ENCODE measurements at places on chromosomes 1 and 21.
A peak's percentile ranks its signal among the peaks of the same experiment; 100 is the strongest.

GRCh38 chr1:117127795-117128194, 6.2 kb upstream of the TRIM45 start:
- DNase-seq, result no peak

DNA sequence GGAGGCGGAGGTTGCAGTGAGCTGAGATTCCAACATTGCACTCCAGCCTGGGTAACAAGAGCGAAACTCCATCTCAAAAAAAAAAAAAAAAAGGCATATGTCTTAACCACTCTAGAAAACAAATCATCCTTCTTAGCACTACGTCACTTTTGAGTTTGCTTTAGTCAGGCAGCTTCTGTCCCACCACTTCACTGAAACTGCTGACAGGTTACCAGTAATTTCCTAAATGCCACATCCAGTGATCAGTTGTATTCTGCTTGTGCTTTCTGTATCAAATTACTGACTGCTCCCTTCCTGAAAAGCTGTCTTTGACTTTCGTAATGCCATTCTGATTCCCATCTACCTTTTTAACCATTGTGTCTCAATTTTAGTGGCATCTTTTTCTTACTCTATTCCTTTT, 21.7 kb downstream of the RCOR3 start:
- no peak for DNase-seq

- DNase-seq, result no peak
These were observed 182.7 kb downstream of the HMCN1 start for GRCh38 chr1:185916861-185917260.

DNA sequence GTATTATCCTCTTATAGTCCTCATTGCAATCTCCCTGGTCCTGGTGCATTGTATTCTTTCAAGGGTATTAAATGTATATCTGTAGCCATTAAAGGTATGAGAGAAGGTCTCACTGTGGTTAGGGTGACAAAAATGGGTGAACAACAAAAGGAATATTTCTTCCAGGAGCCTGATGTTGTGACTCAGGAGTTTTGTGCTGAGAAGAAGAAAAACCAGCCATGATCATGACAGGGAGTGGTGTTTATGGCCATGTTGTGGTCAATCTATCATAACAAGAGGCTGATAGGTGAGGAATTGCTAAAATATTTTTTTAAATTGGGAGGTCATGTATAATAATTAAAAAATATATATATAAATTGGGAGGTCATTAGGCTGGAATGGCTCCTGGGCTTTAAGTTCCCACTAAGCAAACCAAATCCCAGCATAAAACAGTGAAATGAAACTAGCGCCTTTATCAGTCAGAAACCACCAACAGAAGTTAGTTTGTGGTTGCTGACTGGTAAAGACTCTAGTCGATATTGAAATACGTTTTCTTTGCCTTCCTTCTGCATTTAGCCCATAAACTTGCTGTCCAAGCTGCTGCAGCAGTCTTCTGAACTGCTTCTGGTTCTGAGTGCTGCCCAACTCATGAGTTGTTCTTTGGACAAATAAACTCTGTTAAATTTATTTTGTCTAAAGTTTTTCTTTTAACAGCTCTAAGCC, 60.3 kb downstream of the TBX19 start:
- DNase-seq, result no peak

- DNase-seq, result no peak
These were observed 169.2 kb upstream of the SGIP1 start for GRCh38 chr1:66364578-66365391.

GRCh38 chr1:212554401-212554800, 54.2 kb upstream of the ATF3 start:
- no peak for DNase-seq

GRCh38 chr1:207811920-207812720, 60.3 kb downstream of the CD46 start:
- DNase-seq, result peak; percentile 70

DNA sequence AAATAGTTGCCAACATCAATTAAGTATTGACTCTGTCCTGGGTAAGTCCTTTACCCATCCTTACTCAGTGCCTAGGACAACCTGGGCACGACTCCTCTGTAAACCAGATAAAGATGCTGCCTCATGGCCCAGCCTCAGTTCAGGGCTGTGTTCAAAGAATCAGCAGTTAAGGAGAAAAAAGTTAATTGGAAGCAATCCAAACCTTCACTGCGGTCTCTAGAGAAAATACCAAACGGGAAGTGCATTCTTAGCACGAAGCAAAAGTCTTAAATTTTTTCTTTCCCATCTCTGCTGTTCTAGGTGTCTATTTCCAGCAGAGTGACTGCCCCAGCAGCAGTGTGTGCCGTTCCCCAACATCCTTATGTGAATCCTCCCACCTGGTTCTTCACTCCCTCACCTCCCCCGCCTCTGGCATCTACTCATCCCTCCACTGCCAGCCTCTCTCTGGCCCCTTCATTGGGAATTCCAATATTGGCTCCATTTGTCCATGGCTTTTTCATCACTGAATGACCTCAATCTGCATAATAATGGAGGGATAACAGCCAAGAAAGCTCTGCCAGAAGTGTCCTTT, 23.2 kb downstream of the KANK4 start:
- DNase-seq, result no peak

- no peak for DNase-seq
These were observed 9.4 kb downstream of the RUSC1 start for GRCh38 chr1:155329980-155330598.

DNA sequence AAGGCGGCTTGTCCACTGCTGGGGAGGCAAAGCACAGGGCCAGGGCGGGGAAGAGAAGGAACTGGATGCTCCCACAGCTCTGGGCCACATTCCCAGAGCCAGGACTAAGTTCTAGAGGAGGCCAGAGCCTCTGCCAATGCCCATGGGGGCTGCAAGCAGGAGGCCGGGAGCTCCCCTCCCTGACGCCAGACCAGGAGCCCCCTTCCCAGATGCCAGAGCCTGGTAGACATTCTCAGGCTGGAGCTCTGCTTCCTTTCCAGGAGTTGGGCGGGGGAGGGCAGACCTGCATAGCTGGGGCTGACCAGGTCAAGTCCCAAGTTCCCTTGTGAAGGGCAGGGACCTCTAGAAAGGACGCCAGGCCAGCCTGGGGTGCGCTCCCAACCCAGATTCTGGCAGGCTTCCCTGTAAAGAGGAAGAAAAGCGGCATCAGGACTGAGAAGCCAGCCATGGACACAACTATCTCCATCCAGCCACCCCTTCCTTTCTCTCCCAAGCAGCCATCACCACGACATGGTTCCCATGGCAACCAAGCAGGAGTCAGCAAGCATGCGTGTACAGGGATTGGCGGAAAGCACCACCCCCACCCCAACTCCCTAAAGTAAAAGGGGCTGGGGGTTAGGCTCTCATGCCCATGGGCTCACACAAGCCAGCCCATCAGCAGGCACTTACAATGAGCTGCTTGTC, 13.4 kb downstream of the KIF21B start:
- DNase-seq, result no peak

DNA sequence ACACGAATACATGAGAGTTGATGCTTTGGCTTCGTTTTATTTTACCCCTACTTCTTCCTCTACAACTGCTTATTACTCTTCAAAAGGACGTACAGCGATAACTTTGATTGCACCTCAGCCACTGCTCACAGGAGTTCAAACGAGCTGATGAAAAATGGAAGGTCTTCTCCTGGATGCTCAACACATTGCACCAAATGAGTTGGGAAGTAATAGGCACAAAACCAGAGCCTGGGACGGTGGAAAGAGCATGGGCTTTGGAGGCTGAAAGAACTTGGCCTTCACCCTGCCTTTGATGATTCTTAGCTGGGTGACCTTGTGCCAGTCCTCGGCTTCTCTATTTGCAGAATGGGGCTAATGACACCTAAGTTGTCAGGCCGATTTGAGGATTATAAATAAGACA, 4.8 kb downstream of the CD53 start:
- DNase-seq, result no peak

DNA sequence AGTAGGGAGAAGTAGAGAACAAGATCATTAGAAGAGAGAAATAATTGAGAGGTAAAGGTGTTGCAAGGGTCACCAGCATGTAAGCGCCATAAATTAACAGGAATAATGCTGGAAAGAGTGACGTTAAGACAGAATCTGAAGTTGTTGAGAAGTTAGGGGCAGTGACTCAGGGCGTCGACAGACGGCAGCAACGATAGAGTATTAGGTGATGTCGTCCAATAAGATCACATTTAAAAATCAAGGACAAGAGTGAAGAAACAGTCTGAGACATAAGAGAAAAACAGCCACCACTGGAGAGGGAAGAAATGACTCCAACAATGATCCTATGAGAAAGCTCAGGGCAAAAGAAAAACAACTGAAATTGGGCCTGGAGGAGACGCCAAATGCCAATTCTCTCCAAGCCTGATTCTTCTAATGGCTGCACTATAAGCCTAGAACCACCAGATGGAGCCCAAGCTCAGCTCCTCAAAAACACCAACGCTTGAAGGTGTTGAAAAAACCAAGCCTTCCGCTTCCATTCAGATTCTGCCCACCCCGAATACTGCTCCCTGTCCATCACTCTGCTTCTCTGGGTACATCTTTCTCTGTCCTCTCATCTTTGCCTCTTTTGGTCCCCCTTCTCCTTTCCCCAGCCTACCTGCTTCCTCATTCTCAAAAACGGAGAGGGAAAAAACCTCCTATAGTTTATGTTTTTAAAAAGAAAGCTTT, 70.0 kb downstream of the LUZP1 start:
- no peak for DNase-seq

DNA sequence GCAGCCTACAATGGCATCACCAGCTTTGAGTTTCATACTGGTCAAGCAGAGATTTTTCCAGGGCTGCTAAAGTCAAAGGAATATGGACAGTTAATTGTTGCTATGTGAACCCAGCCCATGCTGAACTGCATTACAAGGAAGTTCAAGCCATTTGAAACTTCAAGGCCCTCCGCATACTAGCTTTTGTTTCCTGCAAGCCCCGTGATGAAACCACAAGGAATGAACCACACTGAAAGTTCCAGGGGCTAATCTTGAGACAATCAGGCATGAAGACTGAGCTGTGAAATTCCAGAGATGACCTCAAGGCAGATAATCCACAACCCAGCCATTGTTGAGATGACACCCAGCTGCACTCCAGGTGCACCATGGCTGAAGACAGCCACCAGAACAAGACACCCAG, 180.8 kb downstream of the C1orf21 start:
- DNase-seq, result no peak

GRCh38 chr1:56301791-56302190, 277.6 kb downstream of the PLPP3 start:
- DNase-seq, result no peak

DNA sequence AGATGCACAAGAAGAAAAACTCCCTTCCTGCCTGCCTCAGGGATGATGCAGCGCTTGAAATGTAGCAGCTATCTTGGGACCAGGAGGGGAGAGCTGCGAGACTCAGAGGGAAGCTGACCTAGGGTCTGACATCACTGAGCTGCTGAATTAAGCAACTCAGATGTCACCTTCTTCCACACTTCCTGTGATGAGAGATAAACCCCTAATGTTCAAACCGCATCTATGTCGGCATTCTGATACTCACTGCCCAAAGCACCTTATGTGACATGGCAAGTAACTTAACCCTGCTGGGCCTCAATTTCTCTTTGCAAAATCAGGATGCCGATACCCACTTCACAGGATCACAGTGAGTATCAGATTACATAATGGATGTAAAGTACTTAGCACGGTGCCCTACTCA, 9.1 kb upstream of the AK2 start:
- DNase-seq, result no peak

- no peak for DNase-seq
These were observed 306.3 kb upstream of the DUSP10 start for GRCh38 chr1:222048094-222048595.

DNA sequence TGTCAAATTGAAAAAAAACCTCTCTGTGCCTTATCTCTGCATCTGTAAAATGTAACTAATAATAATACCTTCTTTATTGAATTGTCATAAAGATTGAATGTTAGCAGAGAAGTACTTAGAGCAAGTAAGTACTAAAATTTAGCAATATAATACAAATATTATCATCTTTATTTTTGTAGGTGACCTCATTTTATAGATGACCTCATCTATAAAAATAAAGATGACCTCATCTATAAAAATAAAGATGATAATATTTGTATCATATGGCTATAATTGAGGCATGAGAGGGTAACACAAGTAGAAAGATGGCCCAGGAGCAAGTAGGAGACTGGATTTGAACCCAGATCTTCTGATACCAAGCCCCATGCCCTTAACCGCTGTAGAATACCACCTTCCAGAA, 193.2 kb upstream of the FOXD3 start:
- no peak for DNase-seq

DNA sequence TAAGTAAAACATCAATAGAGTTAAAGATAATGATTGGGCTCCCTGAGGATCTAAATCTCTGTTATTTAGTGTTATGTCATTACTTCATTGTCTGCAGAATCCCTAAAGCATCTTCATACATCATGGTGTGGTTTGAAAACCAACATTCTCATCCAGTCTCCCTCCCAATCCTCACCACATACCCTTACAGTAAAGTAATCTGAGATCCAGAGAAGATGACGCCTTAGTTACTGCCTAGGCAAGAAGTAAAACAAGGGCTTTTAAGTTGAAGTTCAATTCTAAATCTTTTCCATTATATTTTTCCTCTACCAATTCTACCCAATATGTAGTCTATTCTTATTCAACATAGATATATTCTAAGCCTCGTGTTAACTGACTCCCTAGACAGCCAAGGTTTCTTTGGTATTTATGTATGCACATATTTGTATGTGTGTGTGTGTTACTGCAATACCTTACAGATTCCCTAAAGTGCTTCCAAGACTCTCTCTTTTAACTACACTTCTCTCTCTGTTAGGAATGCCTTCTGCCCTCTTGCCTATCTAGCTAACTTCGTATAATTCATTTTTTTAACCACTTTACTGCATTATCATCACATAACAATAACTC, 17.3 kb downstream of the DPH5 start:
- no peak for DNase-seq

All from anterior cingulate cortex (tissue), 58 donors.